Stimulated activated CD4-positive, alpha-beta T cell treated with anti-CD3 and anti-CD28 coated beads, Interleukin-12 subunit alpha, Interleukin-12 subunit beta, amount 100 ng/mL, for 24 hours (primary cell): ENCODE measurements at places on chromosomes 11 and 22.

DNA sequence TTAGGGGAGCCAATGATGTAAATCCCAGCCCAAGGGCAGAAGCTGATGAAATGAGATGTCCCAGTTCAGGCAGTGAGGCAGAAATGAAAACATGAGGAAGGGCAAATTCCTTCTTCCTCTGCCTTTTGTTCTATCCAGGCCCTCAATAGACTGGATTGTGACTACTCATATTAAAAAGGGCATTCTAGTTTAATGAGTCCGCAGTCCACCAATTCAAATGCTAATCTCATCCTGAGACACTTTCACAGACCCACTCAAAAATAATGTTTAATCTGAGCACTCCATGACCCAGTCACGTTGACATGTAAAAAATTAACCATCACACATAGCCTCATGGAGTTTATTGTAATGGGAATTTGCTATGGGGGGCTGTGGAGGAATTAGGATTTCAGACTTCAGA lies 717.9 kb downstream of the OPCML start:
- no peak for DNase-seq

GRCh38 chr11:74729397-74729796 lies 1.8 kb downstream of the CHRDL2 start:
- DNase-seq, result no peak

DNA sequence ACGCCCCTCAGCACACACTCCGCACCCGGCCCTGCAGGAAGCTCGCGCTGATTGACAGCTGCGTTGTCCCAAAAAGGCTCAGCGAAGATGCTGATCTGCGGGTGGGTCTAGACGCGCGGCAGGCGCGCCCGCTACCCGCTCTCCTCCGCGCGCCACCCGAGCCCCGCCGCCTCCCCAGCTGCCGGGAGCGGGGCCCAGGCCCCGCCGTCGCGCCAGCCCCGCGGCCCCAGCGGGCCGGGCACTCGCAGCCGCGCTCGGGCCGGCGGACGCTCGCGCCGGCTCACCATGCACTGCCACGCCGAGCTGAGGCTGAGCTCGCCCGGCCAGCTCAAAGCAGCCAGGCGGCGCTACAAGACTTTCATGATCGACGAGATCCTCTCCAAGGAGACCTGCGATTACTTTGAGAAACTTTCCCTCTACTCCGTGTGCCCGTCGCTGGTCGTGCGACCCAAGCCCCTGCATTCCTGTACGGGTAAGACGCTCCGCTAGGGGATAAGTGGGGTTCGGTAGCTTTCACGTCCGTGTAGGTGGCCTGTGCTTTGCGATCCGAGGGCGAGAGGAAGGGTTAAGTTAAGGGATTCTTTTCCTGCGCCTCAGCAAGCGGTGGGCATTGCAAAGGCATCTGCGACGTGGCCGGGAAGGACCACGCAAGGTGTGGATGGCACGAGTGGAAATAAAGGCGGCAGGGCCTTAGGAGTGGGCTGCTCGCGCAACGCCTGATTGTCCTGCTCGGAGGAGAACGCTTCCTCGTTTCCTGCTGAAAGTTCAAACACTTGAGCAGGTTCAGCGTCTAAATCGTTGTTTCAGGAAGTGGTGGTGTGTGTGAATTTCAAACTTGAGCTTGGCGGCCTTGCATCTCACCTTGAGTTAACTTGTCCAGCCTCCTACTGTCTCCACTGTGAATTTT lies at the start of gene BARX2:
TSS of gene BARX2 (plus strand) at position 98 of the 907 bp plus-strand sequence. CDS start at position 286, 188 bp downstream.
- DNase-seq, result no peak

DNA sequence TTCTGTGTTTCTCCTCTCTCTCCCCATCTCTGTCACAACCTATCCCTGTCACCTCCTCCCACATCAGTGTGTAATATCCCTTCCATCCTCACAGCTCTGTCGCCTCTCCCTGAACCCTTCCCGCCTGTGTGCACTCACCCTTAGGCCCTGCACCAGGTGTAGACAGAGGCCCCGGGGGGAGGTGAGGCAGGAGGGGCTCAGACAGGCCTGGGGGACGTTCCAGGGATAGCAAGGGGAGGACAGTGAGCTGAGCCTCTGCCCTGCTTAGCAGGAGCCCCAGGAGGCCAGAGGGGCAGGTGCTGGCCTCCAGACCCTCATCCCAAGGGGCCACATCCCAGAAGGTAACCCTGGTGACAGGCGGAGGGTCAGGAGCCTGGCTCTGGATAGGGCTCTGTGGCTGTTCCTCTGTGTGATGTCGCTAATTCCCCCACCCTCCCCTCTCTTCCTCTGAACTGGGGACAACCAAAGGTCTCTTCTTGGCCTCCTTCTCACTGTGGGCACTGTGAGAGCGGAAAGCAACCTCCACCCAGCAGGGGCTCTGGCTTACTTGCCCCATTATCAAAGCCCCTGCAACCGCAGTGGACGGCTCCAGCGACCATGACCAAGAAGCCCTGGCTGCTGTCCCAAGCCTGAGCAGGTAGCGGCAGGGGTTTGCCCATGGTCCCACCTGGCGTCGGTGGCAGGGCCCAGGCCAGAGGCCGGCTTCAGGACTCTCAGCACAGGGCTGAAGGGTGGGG lies 35.7 kb downstream of the KCNJ4 start:
- no peak for DNase-seq

DNA sequence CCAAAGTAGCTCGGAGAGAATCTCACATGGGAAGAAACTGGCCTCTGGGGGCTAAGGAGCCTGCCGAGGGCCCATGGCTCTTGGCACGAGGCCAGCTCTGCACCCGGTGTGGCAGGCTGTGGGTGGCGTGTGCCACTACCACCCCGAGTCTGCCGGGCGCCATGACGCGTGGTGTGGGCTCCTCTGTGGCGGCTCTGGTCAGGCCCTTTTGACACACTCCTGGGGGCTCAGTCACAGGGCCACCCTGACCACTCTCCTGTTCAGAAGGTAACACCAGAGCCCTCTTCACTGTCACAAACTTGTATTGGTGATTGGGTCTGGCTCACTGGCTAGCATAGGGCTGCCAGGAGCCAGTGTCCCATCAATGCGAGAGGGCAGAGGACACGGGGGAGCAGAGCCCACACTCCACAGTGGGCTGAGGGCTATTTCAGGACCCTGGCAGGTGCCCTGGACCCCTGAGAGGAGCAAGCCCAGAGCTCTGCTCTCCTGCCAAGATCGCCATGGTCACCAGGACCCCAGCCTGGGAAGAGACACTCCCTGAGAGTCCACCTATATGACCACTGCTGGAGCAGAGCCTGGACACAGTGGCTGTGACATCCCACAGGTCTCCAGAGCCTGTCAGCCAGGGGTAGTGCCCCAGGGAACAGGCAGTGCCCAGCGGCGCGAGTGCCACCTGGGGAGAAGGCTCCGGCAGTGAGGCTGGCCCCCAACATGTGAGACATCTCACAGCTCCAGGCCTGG lies 8.6 kb upstream of the PPM1F start:
- no peak for DNase-seq

GRCh38 chr11:46251954-46252353 lies 25.5 kb upstream of the CREB3L1 start:
- DNase-seq, result no peak

- peak; percentile 64 for DNase-seq
Observed at GRCh38 chr22:50530877-50531545, 1.2 kb upstream of the TYMP start.

DNA sequence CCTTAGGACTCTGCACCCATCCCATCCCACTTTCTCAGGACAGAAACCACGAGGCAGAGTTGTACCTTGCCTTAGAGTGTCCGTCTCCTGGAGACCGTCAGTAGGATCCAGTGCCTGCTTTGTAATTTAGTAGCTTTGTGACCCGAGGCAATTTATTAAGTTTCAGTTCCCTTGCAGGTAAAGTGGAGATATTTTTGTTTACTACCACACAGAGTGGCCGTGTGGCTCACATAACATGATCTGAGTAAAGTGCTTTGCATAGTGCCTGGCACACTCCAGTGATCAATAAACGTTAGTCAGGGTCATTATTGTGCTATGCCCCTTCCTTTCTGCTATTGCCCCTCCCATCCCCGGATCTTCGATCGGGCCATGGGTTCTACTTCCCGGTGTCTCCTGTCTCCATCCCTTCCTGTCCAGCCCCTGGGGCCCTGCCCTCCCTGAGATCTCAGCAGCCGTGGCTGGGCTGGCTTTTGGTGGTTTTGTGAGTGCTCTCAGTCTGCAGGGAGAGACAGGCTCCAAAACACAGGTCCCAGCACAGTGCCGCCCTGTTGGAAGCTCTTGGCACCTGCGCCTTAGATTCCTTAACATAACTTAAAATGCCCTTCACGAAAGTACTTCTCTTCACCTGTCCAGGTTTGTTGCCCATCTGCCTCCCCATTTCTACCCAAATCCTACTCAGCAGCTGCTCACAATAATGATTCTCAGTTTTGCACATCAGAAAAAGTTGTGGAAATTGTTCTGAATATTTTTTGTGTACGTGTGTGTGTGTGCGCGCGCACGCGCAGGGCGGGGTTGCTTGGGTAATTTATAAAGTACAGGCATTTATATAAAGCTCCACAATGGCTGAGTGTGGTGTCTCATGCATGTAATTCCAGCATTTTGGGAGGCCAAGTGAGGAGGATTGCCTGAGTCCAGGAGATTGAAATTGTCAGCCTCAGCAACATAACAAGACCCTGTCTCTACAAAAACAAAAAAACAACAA lies 753.7 kb downstream of the NTM start:
- DNase-seq, result no peak

GRCh38 chr11:46504817-46505613 lies 88.8 kb downstream of the AMBRA1 start:
- no peak for DNase-seq

DNA sequence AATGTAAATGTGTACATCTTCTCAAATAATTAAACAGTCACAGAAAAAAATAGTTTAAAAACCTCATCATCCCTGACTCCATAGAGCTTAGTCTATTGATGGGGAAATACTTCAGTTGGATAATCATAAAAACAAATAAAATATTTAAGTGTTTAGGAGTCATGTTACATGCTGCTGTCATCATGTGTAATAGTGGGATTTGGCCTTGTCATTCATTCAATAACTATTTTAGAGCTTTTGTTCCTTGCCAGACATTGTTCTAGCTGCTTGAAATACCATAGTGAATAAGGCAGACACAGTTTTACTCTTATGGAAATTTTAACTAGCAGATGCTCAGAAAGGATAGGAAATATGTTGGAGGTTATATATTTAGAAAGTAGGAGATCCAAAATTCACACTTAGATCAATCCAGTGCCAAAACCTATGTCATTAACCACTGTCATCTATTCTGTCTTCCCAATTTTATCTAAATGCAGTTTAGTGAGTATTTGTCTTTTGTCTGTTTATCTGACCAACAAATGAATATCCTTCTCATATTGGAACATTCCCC lies 324.7 kb downstream of the CASP12 start:
- no peak for DNase-seq

DNA sequence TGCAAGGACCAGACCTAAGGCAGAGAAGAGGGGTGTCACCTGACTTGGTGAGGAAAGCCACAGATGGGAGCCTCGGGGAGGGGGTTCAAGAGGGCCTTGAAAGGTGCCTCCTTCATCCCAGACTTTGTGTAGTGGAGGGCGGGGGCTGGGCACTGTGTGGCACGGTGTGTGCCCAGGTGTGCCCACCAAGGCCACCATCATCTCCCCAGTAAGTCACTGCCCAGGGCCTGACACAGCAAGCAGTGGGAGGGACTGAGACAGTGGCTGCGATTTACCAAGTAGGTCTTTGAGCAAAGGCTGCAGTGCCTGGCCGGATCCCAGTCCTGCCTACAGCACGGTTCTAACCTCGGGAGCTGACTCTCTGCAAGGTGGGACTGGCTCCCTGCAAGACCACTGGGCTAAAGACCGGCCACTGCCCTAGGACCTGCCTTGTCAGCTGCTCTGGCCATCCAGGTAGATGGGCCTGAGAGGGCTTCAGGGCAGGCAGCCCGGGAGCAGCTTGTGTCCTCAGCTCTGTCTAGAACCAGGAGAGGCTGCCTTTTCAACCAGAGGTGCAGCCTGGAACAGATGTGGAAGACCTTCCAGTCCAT lies 1.4 kb downstream of the OSM start:
- no peak for DNase-seq

DNA sequence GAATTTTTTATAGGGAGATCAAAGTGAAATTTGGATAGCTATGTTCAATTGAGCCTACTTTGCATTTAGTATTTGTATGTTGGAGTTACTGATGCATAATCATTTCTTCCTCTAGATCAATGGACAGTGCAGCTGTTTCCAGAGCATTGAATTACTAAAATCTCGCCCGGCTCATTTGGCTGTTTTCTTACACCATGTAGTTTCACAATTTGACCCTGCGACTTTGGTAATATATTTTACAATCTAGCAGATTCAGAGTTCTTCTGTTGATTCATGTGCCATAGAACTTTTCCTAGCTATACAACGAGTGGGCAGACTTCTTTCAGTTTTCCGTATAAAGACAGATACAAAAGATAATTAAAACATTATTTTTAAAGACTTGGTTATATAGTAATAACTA lies 70.0 kb upstream of the GRIK4 start:
- no peak for DNase-seq

DNA sequence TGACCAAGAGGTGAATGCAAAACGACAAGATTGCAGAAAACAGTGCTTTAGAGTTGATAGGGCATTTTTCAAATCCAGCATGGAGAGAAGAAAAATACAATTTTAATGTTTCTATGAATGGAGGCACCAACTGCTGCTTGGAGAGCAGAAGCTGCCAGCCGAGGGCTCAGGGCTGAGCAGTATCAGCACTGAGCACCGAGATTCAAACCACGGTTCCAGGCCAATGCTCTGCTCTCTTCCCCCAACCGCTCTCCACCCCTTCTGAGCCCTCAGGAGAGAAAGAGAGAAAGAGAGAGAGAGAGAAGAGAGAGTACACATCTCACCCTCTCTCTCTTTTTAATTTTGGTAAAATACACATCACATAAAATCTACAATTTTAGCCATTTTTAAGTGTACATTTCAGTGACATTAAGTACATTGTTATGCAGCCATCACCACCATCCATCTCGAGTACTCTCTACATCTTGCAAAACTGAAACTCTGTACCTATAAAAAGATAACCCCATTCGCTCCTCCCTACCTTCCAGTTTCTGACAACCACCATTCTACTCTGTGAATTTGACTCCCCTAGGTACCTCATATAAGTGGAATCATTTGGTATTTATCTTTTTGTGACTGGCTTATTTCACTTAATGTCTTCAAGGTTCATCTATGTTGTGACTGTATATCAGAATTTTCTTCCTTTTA lies 333.3 kb downstream of the MIAT start:
- DNase-seq, result no peak

- DNase-seq, result no peak
Observed at GRCh38 chr11:118657709-118658428, 21.6 kb downstream of the TREH start.

DNA sequence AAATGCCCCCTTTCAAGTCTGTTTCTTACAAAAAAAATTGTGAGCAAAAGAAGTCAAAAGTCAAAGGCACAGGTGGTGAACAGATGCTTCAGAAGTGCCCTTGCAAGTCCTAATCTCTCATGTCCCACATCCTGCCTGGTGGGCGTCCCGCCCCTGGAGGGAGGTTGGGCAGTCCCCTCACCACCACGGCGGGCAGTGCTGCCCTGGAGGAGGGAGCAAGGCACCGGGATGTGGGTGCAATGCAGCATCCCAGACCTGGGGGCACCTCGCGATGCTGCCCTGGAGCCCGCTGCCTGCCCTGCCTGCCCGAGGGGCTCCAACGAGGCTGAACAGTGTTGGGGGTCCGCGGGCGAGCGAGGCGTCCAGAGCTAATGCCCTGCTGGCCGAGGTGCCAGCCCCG lies 15.9 kb downstream of the MRGPRG start:
- DNase-seq, result no peak

- no peak for DNase-seq
Observed at GRCh38 chr11:60242740-60243239, at the start of gene MS4A4E. MS4A4E (minus strand) TSS chr11:60243137; CDS start chr11:60230055, 13,082 bp downstream.
